Common myeloid progenitor, CD34-positive (primary cell): ENCODE measurements at places on chromosomes 5 and 9.

GRCh38 chr5:77920359-77921058 lies 144.4 kb upstream of the TBCA start:
- no peak overlapping the region for H3K27ac ChIP-seq
- H3K4me3 ChIP-seq, result no peak overlapping the region
- no peaks in the 10 kb centered on the region for H3K36me3 ChIP-seq
- no peaks in the 10 kb centered on the region for H3K4me1 ChIP-seq
- H3K27me3 ChIP-seq, result no peaks in the 10 kb centered on the region
- DNase-seq, result no peak

DNA sequence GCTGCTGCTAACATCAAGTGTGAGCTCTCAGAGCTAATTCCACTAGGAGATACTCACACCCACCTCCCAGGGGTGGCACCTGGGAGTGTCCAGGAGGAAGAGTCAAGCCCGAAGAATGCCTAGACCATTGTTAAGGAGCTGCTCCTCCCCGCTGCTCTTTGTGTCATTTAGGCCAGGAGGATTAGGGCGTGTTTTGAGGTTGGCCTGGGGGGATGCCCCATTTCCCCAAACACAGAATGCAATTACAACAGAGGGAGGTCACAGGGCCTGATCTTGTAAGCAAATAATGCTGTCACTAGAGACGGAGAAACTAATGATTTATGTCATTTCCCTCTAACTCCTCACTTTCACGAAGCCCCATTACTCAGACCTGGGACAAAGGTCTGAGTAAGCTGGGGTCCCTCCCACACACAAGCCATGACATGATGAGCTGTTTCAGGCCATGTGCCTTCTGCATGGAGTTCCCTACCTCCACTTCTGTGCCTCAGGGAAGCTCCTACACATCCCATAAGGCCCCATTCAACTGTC lies 312.5 kb downstream of the ACTL7B start:
- H3K4me1 ChIP-seq, result no peaks in the 10 kb centered on the region
- H3K4me3 ChIP-seq, result no peak overlapping the region
- no peaks in the 10 kb centered on the region for H3K27me3 ChIP-seq
- no peak for DNase-seq
- no peaks in the 10 kb centered on the region for H3K36me3 ChIP-seq
- no peak overlapping the region for H3K27ac ChIP-seq

GRCh38 chr9:27151693-27152404 lies 42.8 kb downstream of the TEK start:
- peaks cover 6% of the 10 kb centered on the region for H3K27me3 ChIP-seq
- H3K36me3 ChIP-seq, result no peaks in the 10 kb centered on the region
- H3K27ac ChIP-seq, result no peak overlapping the region
- peaks cover 14% of the 10 kb centered on the region for H3K4me1 ChIP-seq
- no peak for DNase-seq

GRCh38 chr5:177209610-177210009 lies 76.0 kb downstream of the NSD1 start:
- no peak overlapping the region for H3K4me3 ChIP-seq
- H3K4me1 ChIP-seq, result no peaks in the 10 kb centered on the region
- no peak overlapping the region for H3K27ac ChIP-seq
- no peak for DNase-seq
- no peaks in the 10 kb centered on the region for H3K27me3 ChIP-seq

- no peak overlapping the region for H3K4me3 ChIP-seq
- no peak for DNase-seq
- H3K27me3 ChIP-seq, result no peaks in the 10 kb centered on the region
- H3K27ac ChIP-seq, result no peak overlapping the region
- peaks cover 11% of the 10 kb centered on the region for H3K4me1 ChIP-seq
- peaks cover 7% of the 10 kb centered on the region for H3K36me3 ChIP-seq
Measured at GRCh38 chr9:113519426-113520108, 56.0 kb downstream of the RGS3 start.

- H3K36me3 ChIP-seq, result peaks cover 17% of the 10 kb centered on the region
- peak overlapping the region; percentile 97 for H3K4me3 ChIP-seq
- H3K4me1 ChIP-seq, result peaks cover 10% of the 10 kb centered on the region
- H3K27ac ChIP-seq, result peak overlapping the region; percentile 85
- DNase-seq, result no peak
- no peaks in the 10 kb centered on the region for H3K27me3 ChIP-seq
Measured at GRCh38 chr5:160009591-160009989, 651 bp downstream of the TTC1 start.

DNA sequence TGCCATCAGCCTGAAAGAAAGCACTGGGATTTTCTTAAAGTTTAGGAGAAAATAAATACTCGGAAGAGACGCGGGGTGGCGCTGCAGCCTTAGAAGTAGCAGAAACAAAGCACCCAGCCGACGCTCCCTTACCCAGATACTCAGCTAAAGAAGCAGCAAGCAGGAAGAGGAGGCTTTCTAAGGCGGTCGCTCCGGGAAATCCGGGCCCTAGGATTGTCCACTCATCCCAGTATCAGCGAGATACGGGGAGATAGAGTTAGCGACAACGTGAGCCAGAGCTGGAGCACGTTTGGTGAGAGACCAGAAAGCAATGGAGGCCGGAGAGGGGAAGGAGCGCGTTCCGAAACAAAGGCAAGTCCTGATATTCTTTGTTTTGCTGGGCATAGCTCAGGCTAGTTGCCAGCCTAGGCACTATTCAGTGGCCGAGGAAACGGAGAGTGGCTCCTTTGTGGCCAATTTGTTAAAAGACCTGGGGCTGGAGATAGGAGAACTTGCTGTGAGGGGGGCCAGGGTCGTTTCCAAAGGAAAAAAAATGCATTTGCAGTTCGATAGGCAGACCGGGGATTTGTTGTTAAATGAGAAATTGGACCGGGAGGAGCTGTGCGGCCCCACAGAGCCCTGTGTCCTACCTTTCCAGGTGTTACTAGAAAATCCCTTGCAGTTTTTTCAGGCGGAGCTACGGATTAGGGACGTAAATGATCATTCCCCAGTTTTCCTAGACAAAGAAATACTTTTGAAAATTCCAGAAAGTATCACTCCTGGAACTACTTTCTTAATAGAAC lies at the start of gene PCDHB2:
PCDHB2 (plus strand) TSS at position 135 of the 782 bp plus-strand sequence; CDS start at position 311, 176 bp downstream.
- no peak within 1 kb of the TSS for H3K27ac ChIP-seq
- no peak within 1 kb of the TSS for H3K4me3 ChIP-seq
- H3K27me3 ChIP-seq, result peaks cover 8% of the 10 kb centered on the region
- DNase-seq, result peak; percentile 34
- H3K4me1 ChIP-seq, result no peaks in the 10 kb centered on the region
- no peaks in the 10 kb centered on the region for H3K36me3 ChIP-seq

- no peak overlapping the region for H3K27ac ChIP-seq
- no peak for DNase-seq
- H3K27me3 ChIP-seq, result no peaks in the 10 kb centered on the region
- H3K4me1 ChIP-seq, result peaks cover 8% of the 10 kb centered on the region
- no peak overlapping the region for H3K4me3 ChIP-seq
- no peaks in the 10 kb centered on the region for H3K36me3 ChIP-seq
Measured at GRCh38 chr5:91151947-91152346, 231.2 kb downstream of the ARRDC3 start.

DNA sequence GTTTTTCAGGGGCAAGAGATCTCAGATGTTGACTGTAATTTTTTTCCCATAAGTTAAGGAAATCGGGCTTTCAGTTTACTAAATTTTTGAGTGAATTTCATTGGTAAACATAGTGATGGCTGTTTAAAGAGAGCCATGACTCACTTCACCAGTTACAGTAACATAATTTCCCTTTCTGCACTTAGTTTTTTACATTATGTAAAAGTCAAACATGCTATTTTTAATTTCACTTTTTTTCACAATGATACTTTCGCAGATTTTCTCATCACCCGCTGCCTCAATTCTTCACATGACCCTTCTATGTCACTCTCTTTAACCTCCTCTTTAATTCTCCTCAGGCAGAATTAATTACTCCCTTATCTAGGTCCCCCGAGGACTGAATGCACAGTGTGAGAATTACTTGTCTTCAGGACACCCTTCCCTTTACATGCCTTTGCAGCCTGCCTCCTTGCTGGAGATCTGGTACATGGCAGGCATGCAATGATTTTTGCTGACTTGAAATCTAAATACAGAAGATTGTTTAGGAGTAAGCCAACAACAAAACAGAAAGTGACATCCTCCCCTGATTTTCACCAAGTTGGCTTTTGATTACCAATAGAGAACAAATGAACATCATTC lies 217.5 kb upstream of the S1PR3 start:
- no peak for DNase-seq
- H3K4me3 ChIP-seq, result no peak overlapping the region
- peaks cover 34% of the 10 kb centered on the region for H3K4me1 ChIP-seq

GRCh38 chr5:14105718-14106410 lies 37.3 kb upstream of the TRIO start:
- no peak overlapping the region for H3K27ac ChIP-seq
- no peaks in the 10 kb centered on the region for H3K27me3 ChIP-seq
- H3K36me3 ChIP-seq, result no peaks in the 10 kb centered on the region
- DNase-seq, result no peak

- H3K4me1 ChIP-seq, result no peaks in the 10 kb centered on the region
- peaks cover 3% of the 10 kb centered on the region for H3K36me3 ChIP-seq
- no peak overlapping the region for H3K27ac ChIP-seq
- no peaks in the 10 kb centered on the region for H3K27me3 ChIP-seq
- H3K4me3 ChIP-seq, result no peak overlapping the region
- DNase-seq, result no peak
Measured at GRCh38 chr9:98225015-98225442, 30.4 kb downstream of the TBC1D2 start.

- no peaks in the 10 kb centered on the region for H3K27me3 ChIP-seq
- DNase-seq, result no peak
- H3K4me1 ChIP-seq, result no peaks in the 10 kb centered on the region
- H3K4me3 ChIP-seq, result no peak overlapping the region
Measured at GRCh38 chr9:101510459-101510858, 23.2 kb upstream of the RNF20 start.

- H3K27me3 ChIP-seq, result no peaks in the 10 kb centered on the region
- no peak overlapping the region for H3K4me3 ChIP-seq
- no peaks in the 10 kb centered on the region for H3K4me1 ChIP-seq
- H3K36me3 ChIP-seq, result no peaks in the 10 kb centered on the region
- no peak overlapping the region for H3K27ac ChIP-seq
- DNase-seq, result peak; percentile 13
Measured at GRCh38 chr9:109251080-109251775, 69.6 kb downstream of the EPB41L4B start.

- no peaks in the 10 kb centered on the region for H3K27me3 ChIP-seq
- no peak overlapping the region for H3K27ac ChIP-seq
- H3K36me3 ChIP-seq, result no peaks in the 10 kb centered on the region
- DNase-seq, result no peak
- no peaks in the 10 kb centered on the region for H3K4me1 ChIP-seq
Measured at GRCh38 chr5:18944771-18945170, 1043.2 kb downstream of the CDH18 start.

DNA sequence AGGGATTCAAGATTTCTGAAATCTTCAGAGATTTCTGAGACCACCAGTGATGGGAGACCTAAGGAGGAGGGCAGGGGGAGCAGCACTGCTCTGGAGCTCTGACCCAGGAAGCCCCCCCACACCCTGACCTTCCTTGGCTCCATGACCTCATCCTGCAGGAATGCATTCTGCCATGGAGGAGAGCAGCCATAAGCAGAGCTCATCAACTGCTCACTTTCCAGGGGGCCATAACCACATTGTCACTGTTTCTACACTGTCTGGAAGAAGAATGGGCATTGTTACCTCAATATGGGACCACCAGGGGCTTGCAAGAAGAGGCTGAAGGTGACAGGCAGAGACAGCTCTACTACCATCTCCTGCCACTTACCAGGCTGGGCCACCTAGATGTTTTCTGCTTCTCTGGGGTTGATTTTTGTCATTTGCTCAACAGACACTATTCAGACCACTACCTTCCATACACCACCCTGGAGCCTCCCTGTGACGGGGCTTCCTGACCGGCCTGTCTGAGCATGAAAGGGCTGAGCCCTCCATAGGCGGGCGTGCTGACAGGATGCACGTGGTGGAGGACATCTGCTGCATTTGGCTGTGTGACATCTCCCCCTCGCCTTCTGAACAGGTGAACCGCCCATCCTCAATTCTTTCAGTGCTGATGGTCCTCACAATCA lies 2.3 kb upstream of the TSC1 start:
- H3K36me3 ChIP-seq, result no peaks in the 10 kb centered on the region
- no peak overlapping the region for H3K4me3 ChIP-seq
- no peak for DNase-seq
- peaks cover 31% of the 10 kb centered on the region for H3K4me1 ChIP-seq
- no peaks in the 10 kb centered on the region for H3K27me3 ChIP-seq
- no peak overlapping the region for H3K27ac ChIP-seq

DNA sequence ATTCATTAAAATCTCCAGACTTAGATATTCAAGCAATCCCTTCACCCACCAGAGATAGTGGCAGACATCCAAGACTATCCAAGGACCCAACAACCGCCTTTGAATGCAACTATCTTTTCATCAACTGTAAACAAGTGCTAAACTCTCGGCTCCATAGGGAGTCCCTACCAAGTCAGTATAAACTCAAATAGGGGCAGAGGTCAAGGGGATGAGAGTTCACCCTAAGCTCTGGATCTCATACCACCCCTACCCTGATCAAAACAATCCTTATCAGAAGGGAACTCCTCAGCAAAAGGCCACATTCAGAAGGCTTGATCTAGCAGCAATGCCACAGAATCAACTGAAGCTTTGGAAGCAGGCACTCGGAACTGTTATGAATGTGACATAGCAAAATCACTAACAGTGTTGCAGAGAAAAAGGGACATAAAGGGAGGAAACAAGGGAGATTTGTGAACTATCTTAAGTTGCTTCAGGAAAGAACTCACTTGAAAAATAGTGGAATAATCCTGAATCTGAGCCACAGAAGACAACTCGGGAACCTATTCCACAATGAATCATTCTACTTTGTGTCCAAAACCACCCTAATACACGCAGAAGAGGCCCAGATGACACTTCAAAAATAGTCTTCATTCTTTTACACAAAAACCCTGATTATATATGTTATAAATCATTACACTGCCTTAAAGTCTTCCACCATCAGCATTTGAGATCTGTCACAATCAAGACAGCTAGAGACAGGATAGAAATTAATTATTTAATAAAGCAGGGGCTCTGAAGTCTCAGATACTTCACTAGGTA lies 49.8 kb downstream of the NR6A1 start:
- no peak for DNase-seq
- no peaks in the 10 kb centered on the region for H3K36me3 ChIP-seq
- no peak overlapping the region for H3K27ac ChIP-seq
- H3K4me3 ChIP-seq, result no peak overlapping the region
- no peaks in the 10 kb centered on the region for H3K4me1 ChIP-seq
- H3K27me3 ChIP-seq, result no peaks in the 10 kb centered on the region

GRCh38 chr5:88683506-88684135 lies 199.4 kb downstream of the MEF2C start:
- H3K4me1 ChIP-seq, result peaks cover 14% of the 10 kb centered on the region
- H3K4me3 ChIP-seq, result no peak overlapping the region
- no peaks in the 10 kb centered on the region for H3K36me3 ChIP-seq
- H3K27me3 ChIP-seq, result peaks cover 76% of the 10 kb centered on the region
- no peak overlapping the region for H3K27ac ChIP-seq

- peak within 1 kb of the TSS; percentile 74 for H3K4me3 ChIP-seq
- no peaks in the 10 kb centered on the region for H3K36me3 ChIP-seq
- peaks cover 10% of the 10 kb centered on the region for H3K4me1 ChIP-seq
- peaks cover 12% of the 10 kb centered on the region for H3K27me3 ChIP-seq
Measured at GRCh38 chr5:147234825-147235635, at the start of gene STK32A. STK32A (plus strand) TSS chr5:147235026; CDS start chr5:147239635, 4,609 bp downstream.

DNA sequence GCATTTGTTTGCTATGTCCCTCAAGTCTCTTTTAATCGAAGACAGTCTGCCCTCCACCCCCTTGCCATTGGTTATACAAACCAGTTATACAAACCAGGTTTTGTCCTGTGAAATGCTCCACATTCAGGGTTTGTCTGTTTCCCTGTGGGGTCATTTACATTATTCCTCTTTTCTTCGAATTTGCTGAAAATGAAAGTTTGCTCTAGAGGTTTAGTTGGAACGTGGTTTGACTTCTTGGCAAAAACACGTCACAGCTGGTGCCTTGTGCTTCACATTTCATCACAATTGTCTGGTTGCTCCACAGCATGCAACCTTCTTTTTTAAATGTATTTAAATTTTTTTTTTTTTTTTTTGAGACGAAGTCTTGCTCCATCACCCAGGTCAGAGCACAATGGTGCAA lies 4.2 kb upstream of the HAVCR2 start:
- peaks cover 22% of the 10 kb centered on the region for H3K4me1 ChIP-seq
- DNase-seq, result no peak
- H3K4me3 ChIP-seq, result no peak overlapping the region
